B cell (primary cell): ENCODE measurements at places on chromosomes 2 and 18. TPM values are rescaled to one million over a fixed set of nuclear protein-coding genes. Genes with fewer than 3 reads are reported as not detected.

Gene ALLC
- polyA plus RNA-seq = not detected in 2 replicates

Gene CRYBA2
- polyA plus RNA-seq = not detected in 2 replicates

Gene GLI2
- not detected in 2 replicates for polyA plus RNA-seq

Gene RAD51AP2
- not detected in 2 replicates for polyA plus RNA-seq

Gene NAGK
- 230 and 270 TPM in 2 replicates for polyA plus RNA-seq
